ENCODE measurements at places on chromosomes 13 and 19.

DNA sequence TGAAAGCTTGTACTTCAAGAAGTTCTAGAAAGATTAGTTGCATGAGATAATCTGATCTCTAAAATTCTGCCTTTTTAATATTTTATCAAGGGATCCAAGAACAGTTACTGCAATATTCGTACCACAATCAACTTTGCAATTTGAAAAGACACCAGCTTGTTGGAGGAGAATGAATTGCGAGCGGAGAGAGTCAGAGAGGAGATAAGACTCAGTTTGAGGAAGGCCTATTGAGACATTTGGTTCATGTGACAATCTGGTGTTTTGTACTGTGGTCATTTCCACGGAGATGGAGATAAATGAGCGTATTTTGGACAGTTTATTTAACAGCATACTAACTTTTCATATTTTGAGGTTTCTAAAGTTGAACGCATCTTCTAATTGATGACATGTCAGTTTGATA lies 1276.0 kb downstream of the EFNB2 start:
- no peak for DNase-seq

GRCh38 chr19:22945560-22945959 lies 57.4 kb downstream of the ZNF728 start:
- DNase-seq = no peak

GRCh38 chr19:28341810-28342350 lies 871.1 kb downstream of the UQCRFS1 start:
- no peak for DNase-seq

- no peak for DNase-seq
Observed at GRCh38 chr19:48020686-48021085, 23.2 kb downstream of the CABP5 start.

GRCh38 chr19:36838784-36839324 lies 667 bp upstream of the ZNF790 start:
- no peak for DNase-seq

- DNase-seq = no peak
Observed at GRCh38 chr13:97279913-97280312, 57.8 kb downstream of the MBNL2 start.

Measured in CD4-positive, alpha-beta T cell treated with Interleukin-17A for 1 hour (primary cell).